ENCODE measurements at places on chromosomes 6 and 20.

DNA sequence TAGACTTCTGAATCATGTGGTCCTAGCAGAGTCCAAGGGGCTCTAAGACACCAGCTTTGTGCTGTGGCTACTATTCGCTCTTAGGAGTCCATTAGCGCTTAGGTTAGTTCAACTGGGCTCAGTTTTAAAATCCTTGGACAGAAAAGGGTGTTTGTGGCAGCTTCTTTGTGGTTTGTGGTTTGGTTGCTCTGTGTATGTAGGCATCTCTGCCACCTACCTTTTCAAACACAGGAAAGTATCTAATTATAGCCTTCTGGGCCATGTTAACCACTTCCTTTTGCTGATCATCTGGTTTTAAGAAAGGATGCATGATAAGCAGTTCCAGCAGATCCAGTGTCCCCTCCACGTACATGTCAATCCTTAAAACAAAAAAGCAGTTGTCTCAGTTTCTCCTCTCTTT lies 10.8 kb downstream of the GSTA4 start:
- peak; percentile 30 for DNase-seq

DNA sequence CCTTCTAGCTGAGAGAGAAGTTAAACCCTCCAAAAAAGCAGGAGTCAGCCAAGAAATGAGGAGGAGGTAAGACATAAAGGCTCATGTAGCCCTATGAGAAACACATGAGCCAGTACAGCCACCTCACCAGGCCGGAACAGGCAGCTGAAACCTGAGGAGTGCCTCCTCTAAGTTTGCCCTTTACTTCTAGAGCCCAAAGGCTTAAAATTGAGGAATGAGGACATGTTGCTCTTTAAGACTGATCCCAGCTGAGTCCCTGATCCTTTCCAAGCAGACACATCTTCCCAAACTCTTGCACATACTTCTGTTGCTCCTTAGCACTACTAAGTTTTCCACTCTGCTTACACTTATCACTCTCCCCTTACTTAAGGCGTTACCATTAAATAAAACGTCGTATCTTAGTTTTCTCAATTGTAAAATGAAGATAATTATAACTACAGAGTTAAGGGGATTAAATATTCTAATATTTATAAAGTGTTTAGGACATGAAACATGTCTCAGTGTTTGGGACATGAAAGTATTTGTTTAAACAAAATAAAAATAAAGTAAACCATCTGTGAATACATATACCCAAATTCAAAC lies 124.0 kb downstream of the OGFRL1 start:
- no peak for DNase-seq

- DNase-seq, result no peak
Measured at GRCh38 chr6:133748628-133749027, 140.3 kb upstream of the TCF21 start.

- DNase-seq, result no peak
Measured at GRCh38 chr6:167817729-167818128, 9.0 kb upstream of the AFDN start.

DNA sequence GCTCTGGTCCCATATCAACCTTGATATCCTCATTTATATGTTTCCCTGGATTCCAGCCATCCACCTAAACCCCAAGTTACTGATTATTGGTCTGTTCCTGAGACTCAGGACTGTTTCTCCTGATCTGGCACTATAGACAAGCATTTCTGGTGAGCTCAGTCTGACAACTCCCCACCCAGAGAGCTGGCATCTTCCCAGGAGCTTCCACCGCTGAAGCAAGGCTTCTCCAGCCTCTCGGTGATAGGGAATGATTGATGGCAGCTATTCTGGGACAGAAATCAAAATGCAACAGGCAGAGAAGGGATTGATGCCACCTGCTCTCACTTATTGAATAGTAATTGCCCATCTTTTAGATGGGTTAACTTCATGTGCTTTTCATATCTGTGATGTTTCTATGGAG lies 169.7 kb upstream of the GGTLC1 start:
- DNase-seq, result no peak

GRCh38 chr6:73636048-73636447 lies 17.7 kb downstream of the SLC17A5 start:
- DNase-seq, result no peak

- DNase-seq, result no peak
Measured at GRCh38 chr20:41138475-41139226, 1.3 kb downstream of the PLCG1 start.

GRCh38 chr20:64047046-64047389 lies 2.4 kb downstream of the SOX18 start:
- DNase-seq, result no peak

DNA sequence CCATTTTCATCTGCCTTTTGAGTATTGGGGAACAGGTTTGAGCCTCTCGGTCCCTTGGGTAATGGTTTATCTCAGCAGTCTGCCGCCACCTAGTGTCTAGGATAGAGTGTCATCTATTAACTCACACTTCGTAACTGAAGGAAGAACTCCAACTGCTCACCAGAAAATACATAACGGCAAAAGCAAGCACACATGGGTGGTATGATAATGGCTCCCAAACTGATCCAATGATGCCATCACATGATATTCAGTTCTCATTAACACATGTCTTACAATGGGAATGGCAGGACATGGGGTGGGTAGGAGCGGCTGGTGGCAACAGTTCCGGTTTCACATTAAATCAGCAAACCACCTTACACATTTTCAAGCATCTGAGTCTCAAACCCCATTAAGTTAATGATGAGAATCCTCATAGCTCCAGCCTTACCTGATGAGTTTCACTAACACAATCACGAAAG lies 110.7 kb upstream of the PHACTR1 start:
- peak; percentile 30 for DNase-seq

DNA sequence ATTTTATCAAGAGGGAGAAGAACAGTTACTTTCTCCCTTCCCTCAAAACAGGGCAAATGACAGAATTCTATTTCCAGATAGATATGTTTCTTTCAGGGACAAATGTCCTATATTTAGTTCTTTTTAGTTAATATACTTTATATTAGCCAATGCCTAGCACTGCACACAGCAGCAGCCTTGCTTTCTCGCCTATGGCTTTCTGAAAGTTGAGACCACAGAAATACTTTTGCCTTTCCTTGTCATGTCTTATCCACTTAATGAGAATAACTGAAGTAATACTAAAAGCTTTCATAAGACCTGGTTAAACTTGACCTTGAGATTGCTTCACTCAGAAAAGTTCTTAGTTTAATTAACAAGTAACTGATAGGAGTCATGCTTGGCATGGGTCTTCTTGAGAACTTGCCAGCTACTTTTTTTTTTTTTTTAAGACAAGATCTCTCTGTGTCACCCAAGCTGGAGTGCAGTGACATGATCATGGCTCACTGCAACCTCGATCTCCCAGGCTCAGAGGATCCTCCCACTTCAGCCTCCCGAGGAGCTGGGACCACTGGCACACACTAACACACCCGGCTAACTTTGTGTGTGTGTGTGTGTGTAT lies 159.3 kb downstream of the CDKAL1 start:
- DNase-seq, result no peak

- DNase-seq, result no peak
Measured at GRCh38 chr6:21468461-21468860, 125.1 kb upstream of the SOX4 start.

DNA sequence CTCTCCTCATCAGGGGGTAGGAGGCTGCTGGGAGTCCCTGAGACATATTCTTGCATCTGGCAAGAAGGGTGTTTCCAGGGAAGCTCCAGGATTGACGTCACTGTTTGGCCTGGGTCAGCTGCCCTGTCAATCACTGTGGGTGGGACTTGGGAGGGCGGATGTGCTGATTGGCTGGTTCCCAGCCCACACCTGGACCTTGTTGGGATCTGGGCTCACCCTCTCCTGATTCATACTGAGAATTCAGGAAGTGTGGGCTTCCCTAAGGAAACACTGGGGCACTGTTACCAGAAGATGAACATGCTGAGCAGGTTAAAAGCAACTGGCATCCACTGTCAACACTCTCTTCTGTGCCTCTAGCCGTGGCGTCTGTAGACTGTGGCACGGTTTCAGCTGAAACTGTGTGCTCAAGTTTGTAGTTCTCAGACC lies 36.5 kb downstream of the CDH26 start:
- no peak for DNase-seq

GRCh38 chr6:106253731-106254130 lies 71.8 kb downstream of the ATG5 start:
- DNase-seq, result no peak

- DNase-seq, result no peak
Measured at GRCh38 chr20:18588574-18588933, 700 bp downstream of the DTD1 start.

- DNase-seq, result no peak
Measured at GRCh38 chr20:34062570-34063482, 49.2 kb downstream of the EIF2S2 start.

DNA sequence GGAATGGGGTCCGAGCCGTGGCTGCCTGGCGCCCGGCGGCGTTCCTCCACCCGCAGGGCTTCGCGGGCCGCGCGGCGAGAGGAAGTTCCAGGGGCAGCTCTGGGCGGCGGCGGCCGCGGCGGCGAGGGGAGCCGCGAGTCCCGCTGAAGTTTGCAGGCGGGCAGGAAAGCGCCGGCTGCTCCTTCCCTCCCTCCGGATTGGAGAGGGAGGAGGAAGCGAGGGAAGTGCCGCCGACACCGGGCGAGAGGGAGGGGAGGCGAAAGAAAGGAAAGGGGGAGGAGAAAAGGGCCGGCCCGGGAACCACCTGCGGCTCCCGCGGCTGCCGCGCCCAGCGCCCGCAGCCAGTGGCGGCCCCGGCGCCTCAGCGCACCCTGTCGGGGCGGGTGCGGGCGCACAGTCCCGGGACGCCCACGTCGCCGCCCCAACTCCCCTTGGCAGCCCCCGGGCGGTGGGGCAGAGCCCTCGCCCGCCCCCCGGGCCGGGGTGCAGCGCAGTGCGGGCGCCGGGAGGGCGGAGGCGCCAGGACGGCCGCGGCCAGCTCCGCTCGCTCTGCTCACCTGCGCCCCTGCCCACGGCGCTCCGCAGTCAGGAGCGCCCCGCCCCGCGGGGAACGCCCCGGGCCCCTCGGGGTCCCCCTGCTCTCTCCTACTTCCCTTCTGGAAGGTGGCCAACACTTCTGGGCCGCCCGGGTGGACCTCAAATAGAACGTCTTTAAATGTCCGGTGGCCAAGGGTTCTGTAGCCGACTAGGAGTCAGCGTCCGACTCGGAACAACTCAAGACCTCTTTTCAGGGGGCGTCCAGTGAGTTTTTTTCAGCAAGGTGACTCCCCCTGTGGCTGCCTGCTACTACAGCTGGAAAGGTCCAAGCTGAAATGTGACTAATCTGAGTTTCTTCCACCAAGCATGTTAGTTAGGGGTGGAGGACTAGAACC lies 80.3 kb upstream of the CCDC28A start:
- peak; percentile 67 for DNase-seq

DNA sequence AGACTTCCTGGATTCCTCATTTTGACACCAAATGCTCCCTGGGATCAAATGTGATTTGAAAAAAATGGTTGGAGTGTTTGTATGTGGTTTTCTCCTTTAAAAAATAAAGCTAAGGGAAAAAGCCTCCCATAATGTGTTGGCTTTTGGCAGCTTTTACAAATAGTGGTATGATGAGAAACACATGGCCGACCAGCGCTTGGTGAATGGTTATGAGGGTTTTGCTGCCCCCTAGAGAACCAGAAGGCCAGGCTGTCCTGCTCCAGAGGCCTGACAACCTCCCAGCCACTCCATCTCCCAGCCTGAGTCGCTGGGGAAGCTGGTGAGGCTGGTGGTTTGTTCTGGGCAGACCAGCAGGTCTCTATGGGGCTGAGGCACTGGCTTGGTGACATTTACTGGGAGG lies 69.3 kb downstream of the CLIC5 start:
- DNase-seq, result no peak

- DNase-seq, result no peak
Measured at GRCh38 chr20:17664025-17664633, 17.9 kb downstream of the RRBP1 start.

GRCh38 chr6:7292596-7293255 lies 20.3 kb downstream of the SSR1 start:
- no peak for DNase-seq

GRCh38 chr20:59561228-59561605 lies 43.1 kb upstream of the PHACTR3 start:
- DNase-seq, result no peak

DNA sequence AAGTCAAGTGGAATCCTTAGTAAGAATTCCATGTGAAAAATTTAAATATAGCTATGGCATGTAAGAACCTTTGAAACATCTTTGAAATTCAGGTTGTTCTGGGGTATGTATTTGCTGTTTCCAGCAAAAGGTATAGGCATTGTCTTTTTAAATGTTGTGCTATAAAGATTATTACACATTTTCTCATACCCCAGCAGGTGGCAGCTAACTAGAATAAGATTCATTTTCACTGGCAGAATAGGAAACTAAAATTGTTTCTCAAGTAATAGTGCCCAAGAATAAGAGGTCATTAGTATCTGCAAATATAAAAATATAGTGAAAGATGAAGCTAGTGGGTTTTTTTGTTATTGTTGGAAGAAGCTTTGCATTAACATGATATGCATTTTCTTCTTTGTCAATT lies 1.8 kb downstream of the GRIK2 start:
- DNase-seq, result no peak

GRCh38 chr6:44696686-44697085 lies 309.2 kb downstream of the CDC5L start:
- DNase-seq, result no peak

DNA sequence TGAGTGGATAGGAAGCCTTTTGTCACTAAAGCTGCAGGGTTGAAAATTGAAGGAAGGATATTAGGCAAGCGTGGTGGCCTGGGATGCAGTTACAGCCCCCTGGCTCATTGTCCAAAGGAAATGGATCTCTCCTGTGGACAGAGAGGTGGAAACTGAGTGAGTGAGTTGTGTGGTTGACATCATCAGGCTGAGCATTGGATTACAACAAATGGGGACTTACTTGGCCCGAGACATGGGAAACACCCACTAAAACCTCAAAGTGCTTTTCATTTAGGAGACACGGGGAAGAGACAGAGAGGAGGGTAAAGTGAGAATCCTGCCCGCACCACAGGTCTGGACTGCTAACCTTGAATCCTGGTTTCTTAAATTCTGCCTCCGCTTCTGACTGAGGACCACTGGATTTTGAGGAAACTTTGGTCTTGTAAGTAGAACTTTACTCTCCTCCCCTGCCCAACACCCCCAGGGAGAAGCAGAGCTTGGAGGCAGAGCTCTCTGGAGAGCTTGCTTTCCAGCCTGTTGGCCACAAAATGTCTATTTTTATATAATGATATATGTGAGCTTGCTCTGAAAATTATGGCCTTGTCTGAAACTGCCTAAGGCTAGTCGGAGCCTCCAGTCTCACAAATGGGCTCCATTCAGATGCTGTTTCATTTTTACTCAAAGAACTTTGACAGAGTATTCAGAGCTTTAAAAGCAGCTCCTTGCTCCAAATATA lies at the start of gene PKIG:
Gene PKIG (plus strand): TSS at position 269 of the 715 bp plus-strand sequence. CDS start 31,978 bp downstream, outside the sequence.
- no peak for DNase-seq

- no peak for DNase-seq
Measured at GRCh38 chr6:93819189-93819588, 399.8 kb upstream of the EPHA7 start.

DNA sequence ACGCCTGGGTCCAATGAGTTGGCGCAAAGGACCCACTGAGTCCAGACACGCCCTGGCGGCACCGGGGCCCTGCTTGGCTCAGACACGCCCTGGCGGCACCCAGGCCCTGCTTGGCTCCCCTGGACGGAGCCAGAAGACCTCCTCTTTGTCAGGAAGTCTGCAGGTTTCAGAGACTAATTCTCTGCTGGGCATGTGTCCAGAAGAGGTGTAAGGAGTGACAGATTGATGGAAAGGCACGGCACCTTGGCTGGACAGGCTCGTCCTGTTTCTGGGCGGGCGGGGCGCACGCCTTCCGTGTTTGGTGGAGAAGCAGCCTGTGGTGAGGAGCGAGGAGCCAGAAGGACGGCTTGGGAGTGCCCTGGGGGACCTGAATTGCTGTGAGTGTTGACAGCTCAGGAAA lies 23.1 kb upstream of the DACT2 start:
- no peak for DNase-seq

- DNase-seq, result no peak
Measured at GRCh38 chr6:129954749-129955431, 63.5 kb upstream of the L3MBTL3 start.

GRCh38 chr6:33116417-33116816 lies 40.6 kb downstream of the HLA-DPB1 start:
- DNase-seq, result no peak

Data from germinal center (tissue), 1 donor.